GM12892 (cell line): ENCODE measurements at places on chromosomes 5 and 9.

- DNase-seq = no peak
These were observed 169.8 kb upstream of the STK32A start for GRCh38 chr5:147065071-147065470.

DNA sequence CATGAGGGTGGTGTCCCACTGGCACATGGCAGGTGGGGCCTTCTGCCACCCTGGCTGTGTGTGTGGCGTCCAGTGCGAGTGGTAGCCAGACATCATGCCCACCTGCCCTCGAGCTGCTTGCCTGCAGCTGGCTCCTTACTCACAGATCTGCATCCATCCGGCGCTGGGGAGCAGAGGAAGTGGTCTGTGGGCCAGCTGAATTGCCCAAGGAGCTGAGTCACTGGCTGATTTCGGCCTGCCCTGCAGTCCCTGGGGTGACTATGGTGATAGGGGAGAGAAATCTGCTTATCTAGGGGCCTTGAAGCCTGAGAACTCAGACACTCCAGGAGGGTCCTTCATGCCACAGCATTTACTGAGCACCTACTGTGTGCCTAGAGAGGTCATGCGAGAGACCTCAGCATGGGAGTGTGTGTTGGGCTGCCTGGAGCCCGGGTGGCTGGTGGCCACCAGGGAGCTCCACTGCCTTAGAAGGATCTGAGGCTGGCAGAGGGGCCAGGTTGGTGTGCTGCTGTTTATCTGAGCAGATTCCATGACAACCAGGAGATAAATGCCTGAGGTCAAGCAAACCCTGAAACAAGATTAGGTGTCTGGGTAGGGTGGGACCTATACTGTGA lies 57.1 kb downstream of the SLC22A5 start:
- DNase-seq = peak; percentile 48

- DNase-seq = no peak
These were observed 25.7 kb downstream of the UTP15 start for GRCh38 chr5:73591102-73591695.

DNA sequence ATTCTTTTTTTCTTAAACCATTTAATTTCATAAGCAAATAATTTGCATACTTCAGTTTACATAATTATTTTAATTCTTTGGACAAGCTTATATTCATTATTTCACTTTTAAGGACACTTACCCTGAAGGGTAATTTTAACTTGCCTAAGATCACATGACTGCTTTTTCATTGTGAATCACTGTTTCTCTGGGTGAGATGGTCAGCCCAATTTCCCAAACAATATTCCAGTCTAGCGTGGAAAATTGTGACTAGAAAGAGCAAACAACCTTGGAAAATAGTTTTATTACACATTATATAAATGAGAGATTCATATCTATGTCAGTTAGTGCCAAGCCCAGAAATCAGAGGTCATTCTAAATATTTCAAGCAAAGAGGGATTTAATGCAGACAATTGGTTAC lies 21.4 kb upstream of the JAKMIP2 start:
- DNase-seq = no peak
